ENCODE measurements at places on chromosomes 11 and 22.
A peak's percentile ranks its signal among the peaks of the same experiment; 100 is the strongest.

DNA sequence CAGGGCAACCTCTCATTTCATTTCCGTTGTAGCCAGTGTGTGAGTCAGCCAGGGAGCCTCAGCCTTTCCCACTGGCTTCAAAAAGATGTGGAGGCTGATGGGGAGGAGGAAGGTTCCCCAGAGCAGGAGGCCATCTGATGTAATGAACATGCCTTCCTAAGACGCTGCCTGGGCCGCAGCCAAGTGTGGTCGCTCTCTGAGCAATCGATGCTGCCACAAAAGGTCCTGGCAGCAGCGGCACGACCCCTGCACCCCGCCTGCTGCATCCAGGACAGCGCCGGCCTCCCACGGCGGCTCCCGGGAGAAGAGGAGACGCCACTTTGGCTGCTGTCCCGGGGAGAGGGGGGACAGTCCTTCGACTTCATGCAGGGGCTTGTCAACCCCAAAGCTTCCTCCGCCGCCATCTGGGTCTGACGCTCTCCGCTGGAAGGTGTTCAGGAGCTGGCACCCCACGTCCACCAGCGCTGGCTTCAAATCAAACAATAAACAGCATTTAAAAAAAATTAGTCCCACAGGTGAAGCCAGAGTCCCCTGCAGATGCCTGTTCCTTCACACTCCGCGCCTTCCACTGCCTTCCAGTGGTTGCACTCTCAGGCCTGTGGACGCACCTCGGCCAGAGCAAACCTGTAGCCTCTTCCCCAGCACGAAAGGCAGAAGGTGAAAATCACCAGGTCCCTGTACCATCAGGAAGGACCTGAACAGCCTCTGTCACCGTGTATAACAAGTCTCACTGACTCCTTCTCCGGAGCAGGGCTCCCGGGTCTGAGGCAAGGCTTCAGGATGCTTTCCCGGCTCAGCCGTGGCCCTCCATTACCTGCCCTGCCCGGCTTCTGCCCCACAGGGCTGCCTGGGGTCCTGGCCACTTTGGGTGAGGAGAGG lies 930.7 kb downstream of the BRD1 start:
- no peak overlapping the region for H3K4me3 ChIP-seq
- H3K27ac ChIP-seq = no peak overlapping the region
- no peak for DNase-seq
- H3K36me3 ChIP-seq = no peaks in the 10 kb centered on the region
- H3K27me3 ChIP-seq = no peaks in the 10 kb centered on the region

DNA sequence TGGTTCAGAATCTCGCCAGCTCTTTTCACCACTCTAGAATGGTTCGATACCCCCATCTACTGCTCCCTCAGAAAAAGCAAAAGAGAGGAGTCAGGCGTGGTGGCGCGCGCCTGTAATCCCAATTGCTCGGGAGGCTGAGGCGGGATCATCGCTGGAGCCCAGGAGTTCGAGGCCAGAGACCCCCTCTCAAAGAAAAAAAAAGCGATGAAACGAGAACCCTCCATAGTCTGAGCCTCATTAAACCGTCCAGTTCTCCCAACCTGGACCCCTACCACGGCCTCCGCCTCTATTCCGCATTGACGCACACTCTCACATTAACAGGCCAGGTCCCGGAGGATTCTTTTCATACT lies 439 bp downstream of the SPA17 start:
- no peak for DNase-seq
- peak overlapping the region; percentile 66 for H3K4me3 ChIP-seq
- peak overlapping the region; percentile 33 for H3K27ac ChIP-seq
- peaks cover 6% of the 10 kb centered on the region for H3K4me1 ChIP-seq

GRCh38 chr11:72354356-72355115 lies 79.8 kb downstream of the CLPB start:
- H3K4me1 ChIP-seq = no peaks in the 10 kb centered on the region
- no peak for DNase-seq
- no peak overlapping the region for H3K4me3 ChIP-seq
- no peak overlapping the region for H3K27ac ChIP-seq
- H3K27me3 ChIP-seq = no peaks in the 10 kb centered on the region
- H3K36me3 ChIP-seq = peaks cover 1% of the 10 kb centered on the region

- H3K27me3 ChIP-seq = no peaks in the 10 kb centered on the region
- peaks cover 41% of the 10 kb centered on the region for H3K4me1 ChIP-seq
- H3K4me3 ChIP-seq = no peak overlapping the region
- peak overlapping the region; percentile 83 for H3K27ac ChIP-seq
- DNase-seq = no peak
These were observed 68.6 kb upstream of the ATXN10 start for GRCh38 chr22:45602824-45603595.

- peak overlapping the region; percentile 72 for H3K4me3 ChIP-seq
- H3K4me1 ChIP-seq = peaks cover 11% of the 10 kb centered on the region
- no peak for DNase-seq
- H3K27ac ChIP-seq = peak overlapping the region; percentile 39
- no peaks in the 10 kb centered on the region for H3K27me3 ChIP-seq
These were observed 1.3 kb downstream of the TEF start for GRCh38 chr22:41383085-41383484.

DNA sequence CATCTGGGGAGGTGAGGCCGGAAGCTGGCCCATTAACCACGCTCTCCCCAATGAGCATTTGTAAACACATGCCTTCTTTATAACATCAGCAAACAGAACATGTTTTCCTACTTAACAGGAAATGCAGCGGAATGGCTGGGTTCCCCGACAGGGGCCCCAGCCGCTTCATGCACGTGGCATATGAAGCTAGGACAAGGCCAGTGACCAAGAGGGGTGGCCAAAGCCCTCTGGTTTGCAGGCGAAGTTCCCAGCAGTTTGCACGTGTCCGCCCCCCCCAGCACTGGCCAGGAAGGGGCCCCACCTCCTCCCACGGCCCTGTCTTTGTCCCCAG lies 38.7 kb upstream of the LINC01488 start:
- H3K4me3 ChIP-seq = no peak overlapping the region
- no peaks in the 10 kb centered on the region for H3K27me3 ChIP-seq
- no peak for DNase-seq
- H3K36me3 ChIP-seq = no peaks in the 10 kb centered on the region

DNA sequence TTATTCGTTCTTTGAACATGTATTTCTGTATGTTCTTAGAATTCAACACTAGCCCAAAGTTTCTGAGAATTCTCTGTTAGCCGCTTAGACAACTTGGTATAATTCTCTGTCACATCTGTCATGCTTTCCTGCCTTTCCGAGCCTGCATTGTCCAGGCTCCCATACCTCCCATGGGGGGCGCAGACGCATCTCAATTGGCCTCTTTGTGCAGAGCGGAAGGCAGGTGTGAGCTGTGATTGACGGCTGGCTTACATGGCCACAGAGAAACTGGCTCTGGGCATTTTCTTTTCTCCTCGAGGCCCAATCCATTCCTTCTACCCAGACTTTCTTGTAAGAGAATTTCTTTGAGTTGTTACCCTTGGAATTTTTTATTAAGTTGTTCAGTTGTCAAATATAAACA lies 132.7 kb upstream of the SESN3 start:
- no peak overlapping the region for H3K4me3 ChIP-seq
- DNase-seq = no peak
- H3K27ac ChIP-seq = no peak overlapping the region
- no peaks in the 10 kb centered on the region for H3K27me3 ChIP-seq
- H3K4me1 ChIP-seq = peaks cover 35% of the 10 kb centered on the region
- no peaks in the 10 kb centered on the region for H3K36me3 ChIP-seq

DNA sequence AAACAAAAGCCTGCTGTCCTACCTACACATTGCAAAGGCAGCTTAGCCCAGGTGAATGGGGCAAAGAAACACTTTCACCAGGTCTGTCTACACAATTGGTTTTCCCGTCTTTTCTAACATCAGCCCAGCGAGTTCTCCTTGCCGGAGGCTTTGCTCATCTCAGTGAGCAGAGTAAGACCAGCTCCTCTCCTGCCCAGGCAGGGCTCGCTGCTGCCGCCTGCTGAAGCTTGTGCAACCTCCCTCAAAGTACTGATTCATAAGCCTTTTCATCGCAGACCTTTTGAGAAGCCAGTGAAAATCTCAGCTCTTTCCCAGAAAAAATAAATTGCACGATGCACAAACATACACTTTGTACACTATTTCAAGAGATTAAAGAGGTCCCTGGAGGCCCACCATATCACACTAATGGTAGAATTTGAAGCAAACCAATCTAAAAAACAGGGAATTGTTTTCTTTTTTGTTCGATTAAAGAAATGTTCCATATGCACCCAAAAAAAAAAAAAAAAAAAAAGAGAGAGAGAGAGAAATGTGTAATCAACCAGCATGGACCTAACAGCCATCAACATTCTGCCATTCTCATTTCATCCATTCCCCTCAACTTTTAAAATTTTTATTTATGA lies 328.1 kb upstream of the MPPED2 start:
- H3K36me3 ChIP-seq = no peaks in the 10 kb centered on the region
- no peaks in the 10 kb centered on the region for H3K27me3 ChIP-seq
- no peak overlapping the region for H3K27ac ChIP-seq

DNA sequence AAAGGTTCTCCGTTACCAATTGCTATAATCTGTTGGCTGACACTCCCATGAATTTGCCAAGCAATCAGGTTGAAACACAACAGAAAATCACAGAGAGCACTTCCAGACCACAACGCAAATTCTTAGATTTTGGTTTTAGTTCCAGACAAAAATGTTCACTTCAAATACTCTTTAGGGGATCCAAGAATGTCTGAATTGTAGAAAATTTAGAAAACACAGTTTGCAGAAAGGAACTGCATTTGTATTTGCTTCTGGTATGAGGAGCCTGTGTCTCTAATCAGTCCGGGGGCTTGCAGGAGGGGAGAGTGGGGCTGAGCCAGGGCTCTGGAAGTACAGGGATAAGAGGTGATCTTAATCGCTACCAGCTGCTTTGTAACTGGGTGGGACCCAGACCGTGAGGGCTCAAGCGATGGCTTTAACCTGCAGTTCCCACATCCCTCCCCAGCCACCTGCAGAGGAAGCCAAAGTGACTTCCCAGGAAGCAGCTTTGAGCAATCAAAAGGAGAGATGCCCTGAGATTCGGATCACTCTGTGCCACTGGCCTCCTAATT lies 18.7 kb downstream of the SCUBE2 start:
- H3K36me3 ChIP-seq = no peaks in the 10 kb centered on the region
- H3K4me3 ChIP-seq = no peak overlapping the region
- H3K27me3 ChIP-seq = no peaks in the 10 kb centered on the region
- peaks cover 33% of the 10 kb centered on the region for H3K4me1 ChIP-seq

GRCh38 chr11:83970061-83970671 lies 684.0 kb upstream of the CCDC90B start:
- no peak for DNase-seq
- H3K36me3 ChIP-seq = no peaks in the 10 kb centered on the region
- H3K4me3 ChIP-seq = no peak overlapping the region
- no peaks in the 10 kb centered on the region for H3K4me1 ChIP-seq
- H3K27me3 ChIP-seq = no peaks in the 10 kb centered on the region

DNA sequence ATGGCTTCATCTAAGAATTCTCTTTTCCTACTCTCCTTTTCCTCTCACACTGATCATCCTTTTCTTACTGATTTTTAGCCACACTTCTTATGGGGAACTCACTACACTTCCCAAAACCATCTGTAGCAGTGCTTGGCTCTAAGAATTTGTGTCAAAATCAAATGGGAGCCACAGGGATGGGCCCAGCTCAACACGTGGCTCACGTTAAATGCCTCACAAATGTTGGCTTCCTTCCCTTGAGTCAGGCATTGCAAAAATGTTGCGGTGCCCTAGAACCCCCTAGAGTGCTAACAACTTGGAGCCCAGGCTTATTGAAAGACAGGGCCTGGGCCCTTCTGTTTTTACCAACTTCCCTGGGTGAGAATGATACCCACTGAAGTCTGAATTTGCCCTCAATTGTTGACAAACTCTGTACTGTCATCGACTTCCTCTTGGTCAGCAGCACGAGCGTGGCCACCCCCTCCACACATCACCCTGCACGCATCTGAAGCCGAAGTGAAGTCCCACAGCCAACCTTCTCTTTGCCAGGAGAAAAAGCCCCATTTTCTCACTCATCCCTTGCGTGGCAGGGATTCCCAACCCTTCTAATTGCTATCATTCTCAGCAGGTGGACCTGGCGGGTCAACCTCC lies 69.7 kb downstream of the ELFN2 start:
- no peaks in the 10 kb centered on the region for H3K4me1 ChIP-seq
- H3K36me3 ChIP-seq = no peaks in the 10 kb centered on the region
- peaks cover 48% of the 10 kb centered on the region for H3K27me3 ChIP-seq
- H3K4me3 ChIP-seq = no peak overlapping the region

GRCh38 chr11:60777106-60777505 lies 8.0 kb upstream of the MS4A10 start:
- H3K4me3 ChIP-seq = no peak overlapping the region
- no peak for DNase-seq
- no peaks in the 10 kb centered on the region for H3K36me3 ChIP-seq
- H3K27me3 ChIP-seq = peaks cover 4% of the 10 kb centered on the region
- peaks cover 2% of the 10 kb centered on the region for H3K4me1 ChIP-seq
- H3K27ac ChIP-seq = no peak overlapping the region

DNA sequence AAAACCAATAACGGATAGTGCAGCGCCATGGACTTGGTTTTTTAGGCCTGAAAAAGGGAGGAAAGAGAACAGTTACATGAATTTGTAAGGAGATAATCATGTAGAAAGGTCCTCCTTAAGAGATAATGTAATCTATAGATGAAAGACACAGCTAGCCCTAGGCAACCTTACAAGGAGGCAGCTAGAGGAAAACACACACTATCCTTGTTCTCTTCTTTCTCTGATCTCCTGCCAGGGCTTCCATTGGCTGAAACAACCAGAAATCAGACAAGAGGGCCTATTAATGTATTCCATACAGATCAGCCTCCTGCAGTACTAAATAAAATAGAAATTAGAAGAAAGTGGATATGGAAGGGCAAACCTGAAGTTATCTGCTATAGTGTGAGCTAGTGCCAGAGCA lies 53.0 kb downstream of the KCNA4 start:
- no peak overlapping the region for H3K27ac ChIP-seq
- no peaks in the 10 kb centered on the region for H3K4me1 ChIP-seq
- H3K36me3 ChIP-seq = no peaks in the 10 kb centered on the region
- H3K27me3 ChIP-seq = no peaks in the 10 kb centered on the region
- no peak for DNase-seq

DNA sequence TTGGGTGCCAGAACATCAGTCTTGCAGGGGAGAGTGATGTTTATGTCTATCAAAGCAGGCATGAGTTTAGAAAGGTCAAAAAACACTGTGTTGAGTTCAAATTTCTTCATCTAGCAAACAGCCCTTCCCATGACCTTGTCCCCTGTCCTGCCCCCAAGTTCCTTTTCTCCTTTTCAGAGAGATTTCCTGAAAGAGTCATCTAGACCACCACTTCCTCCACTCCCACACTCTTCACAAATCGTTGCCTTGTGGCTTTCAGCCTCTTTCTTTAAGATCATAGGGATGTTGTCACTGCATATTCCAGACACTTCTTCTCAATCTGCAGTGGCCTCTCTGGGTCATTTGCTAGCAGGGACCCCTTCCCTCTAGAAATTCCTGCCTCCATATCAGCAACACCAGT lies 290.5 kb downstream of the TENM4 start:
- no peaks in the 10 kb centered on the region for H3K27me3 ChIP-seq
- no peak overlapping the region for H3K4me3 ChIP-seq
- peaks cover 5% of the 10 kb centered on the region for H3K4me1 ChIP-seq
- DNase-seq = no peak

All from keratinocyte (primary cell).